Activated T-cell treated with anti-CD3 and anti-CD28 coated beads, Interleukin-2, amount 50 U/mL, for 1 hour (primary cell): ENCODE measurements at places on chromosomes 3 and 15.

DNA sequence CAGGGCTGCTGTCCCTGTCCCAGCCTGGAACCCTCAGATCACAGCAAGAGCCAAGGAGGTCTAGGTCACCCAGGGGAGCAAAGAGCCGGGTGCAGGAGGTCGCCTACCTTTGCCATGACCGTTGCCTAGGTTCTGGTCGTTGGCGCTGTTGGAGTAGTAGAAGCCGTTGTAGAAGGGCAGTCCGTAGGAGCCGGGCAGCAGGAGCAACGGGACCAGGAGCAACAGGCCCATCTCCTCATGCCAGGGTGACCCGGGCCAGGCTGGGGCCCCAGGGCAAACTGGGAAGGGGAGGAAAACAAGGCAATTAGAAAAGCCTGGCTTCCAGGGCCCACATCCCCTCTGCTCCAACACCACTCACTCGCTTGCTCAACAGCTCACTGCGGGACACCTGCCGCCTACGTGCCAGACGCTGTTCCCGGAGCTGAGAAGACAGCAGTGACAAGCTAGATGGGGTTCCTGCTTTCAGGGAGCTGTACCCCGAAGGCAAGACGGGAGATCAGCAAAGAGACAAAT, 8.2 kb downstream of the HAPLN3 start:
- no peak for DNase-seq

DNA sequence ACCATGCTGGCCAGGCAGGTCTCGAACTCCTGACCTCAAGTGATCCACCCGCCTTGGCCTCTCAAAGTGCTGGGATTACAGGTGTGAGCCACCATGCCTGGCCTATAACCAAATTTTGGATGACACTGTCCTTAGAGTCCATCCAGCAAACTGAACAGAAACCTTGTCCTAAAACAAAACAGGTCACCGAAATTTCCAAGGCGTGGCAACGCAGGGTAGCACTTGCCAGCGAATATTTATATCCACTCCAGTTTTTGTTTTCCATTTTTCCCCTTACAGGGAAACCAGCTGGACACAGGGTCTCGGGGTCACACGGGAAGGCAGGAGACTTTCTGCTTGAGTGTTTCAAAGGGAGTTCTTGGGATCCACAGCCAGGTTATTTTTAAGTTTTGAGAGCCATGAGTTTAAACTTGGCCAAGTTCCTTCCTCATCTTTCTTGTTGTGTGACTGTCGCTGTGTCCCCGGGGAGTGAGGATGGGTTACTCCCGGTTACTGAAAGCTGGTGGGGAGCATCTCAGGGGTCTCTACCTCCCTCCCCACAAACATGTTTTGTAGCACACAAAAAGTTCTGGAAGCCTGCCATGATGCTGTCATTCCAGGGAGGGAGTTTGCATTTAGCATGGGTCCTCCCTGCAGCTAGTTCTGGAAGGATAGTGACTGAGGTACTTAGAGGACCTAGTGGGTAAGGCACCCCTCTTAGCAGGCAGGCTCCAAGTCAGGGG, 12.6 kb downstream of the LIMD1 start:
- no peak for DNase-seq

- no peak for DNase-seq
Measured at GRCh38 chr15:40562691-40563090, 2.2 kb downstream of the CCDC32 start.

DNA sequence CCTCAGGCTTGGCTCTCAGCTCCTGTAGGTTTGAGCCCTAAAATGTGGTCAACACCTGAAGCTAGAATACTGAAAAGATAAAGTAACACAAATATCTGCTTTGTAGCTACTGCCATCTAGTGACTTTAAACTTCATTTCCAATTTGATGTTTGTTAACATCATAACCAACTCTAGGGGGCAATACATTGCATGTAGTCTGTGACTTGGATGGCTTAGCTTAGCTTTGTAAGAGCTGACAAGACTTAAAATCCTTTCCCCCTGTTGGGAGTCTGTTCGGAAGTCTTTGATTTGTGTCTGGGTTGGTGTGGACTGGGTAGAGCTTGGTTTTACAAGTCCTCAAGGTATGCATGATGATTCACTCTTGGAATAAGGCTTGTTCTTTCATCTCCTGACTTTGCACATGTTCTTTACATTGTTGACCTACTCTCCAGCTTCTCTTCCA, 51.7 kb downstream of the SCN11A start:
- no peak for DNase-seq

DNA sequence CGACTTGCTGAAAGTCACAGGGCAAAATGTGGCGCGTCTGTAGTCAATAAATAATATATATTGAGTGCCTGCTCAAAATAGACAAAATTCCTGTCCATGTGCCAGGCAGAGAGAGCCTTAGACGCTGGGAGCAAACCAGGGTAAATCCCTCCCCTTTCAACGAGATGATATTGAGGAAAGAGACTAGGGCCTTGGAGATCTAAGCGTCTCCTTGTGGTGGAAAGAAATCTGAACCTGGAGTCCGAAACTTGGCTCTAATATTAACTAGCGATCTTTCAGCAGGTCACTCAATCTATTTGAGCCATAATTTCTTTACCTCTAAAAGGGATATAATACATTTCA, 348 bp upstream of the DPP8 start:
- DNase-seq, result no peak

GRCh38 chr3:175392653-175393052, 533.5 kb downstream of the NAALADL2 start:
- DNase-seq, result no peak

DNA sequence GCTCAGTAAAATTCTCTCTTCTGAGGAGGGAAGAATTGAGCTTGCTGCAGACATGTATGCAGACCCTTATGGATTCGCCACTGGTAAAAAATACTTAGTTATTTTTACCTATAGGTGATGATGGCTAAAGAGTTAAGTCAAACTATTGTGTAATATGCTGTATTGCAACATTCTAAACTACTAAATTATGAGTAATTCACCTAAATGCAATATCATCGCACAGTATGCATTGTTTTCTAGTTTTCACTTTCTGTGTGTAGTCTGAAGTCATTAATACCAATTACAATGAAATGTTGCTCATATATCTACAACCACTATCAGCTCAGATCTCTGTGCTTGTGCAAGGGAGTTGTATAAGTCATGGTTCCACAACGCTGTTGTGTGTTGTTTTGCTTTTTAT, 48.7 kb upstream of the ROBO2 start:
- no peak for DNase-seq

GRCh38 chr3:97821287-97821773, 481 bp upstream of the CRYBG3 start:
- no peak for DNase-seq

DNA sequence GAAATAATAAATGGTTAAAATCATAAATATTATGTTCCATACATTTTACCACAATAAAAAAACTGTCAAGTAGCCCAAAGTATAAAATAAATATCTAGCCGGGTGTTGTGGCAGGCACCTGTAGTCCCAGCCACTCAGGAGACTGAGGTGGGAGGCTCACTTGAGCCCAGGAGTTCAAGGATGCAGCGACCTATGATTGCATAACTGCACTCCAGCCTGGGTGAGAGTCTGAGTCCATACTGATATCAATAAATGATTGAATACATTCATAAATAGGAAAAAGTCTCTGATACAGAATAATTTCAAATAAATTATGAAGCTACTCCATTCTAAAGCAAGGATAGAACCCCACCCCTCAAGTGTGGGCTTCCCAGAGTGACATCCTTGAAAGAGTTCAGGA, 68.5 kb upstream of the GATA2 start:
- no peak for DNase-seq

- no peak for DNase-seq
Measured at GRCh38 chr15:78715930-78716329, 74.9 kb upstream of the CHRNB4 start.

GRCh38 chr3:194396539-194396858, 2.6 kb downstream of the GP5 start:
- no peak for DNase-seq

- DNase-seq, result no peak
Measured at GRCh38 chr3:184486614-184487013, 75.0 kb upstream of the EPHB3 start.

GRCh38 chr15:59438625-59439290, 772 bp downstream of the FAM81A start:
- DNase-seq, result no peak

GRCh38 chr15:82058026-82058425, 12.2 kb upstream of the MEX3B start:
- DNase-seq, result no peak

DNA sequence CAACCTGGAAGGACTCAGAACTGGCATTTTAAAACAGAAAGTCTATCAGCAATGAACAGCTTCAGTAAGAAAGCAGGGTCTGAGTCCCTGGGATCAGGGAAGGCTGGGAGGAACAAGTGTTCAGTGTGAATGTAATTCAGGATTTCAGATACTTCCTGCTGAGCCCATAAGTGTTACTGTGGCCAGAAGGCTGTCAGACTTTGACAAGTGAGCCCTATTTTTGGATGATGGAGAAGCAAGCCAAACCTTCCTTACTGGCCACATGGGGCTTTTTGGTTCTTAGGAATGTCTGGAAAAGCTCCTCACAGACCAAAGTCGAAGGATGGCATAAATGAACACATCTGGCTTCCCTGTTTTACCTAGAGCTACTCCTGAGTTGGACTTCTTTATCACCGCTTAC, 157.2 kb downstream of the BBX start:
- no peak for DNase-seq

- no peak for DNase-seq
Measured at GRCh38 chr3:172260381-172260780, 187.9 kb downstream of the GHSR start.

DNA sequence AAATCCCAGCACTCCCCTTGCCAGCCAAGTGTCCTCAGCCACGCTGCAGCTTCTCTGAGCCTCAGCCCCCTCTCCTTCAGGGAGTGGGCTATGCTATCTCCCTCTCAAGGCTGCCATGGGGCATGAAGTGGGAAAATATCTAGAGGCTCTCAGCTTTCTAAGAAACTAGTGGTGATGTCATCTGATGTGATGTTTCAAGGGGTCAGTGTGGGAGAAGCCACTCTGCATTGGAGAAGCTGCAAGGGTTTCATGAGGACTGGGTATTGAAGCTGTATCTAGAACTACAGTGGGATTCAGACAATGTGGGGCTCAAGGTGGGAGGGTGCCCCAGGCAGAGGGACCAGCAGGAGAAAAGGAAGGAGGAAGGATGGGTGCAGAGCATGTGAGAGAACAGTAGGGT, 210.2 kb downstream of the TLE3 start:
- DNase-seq, result no peak

- no peak for DNase-seq
Measured at GRCh38 chr3:138186221-138186620, 880 bp upstream of the ARMC8 start.

DNA sequence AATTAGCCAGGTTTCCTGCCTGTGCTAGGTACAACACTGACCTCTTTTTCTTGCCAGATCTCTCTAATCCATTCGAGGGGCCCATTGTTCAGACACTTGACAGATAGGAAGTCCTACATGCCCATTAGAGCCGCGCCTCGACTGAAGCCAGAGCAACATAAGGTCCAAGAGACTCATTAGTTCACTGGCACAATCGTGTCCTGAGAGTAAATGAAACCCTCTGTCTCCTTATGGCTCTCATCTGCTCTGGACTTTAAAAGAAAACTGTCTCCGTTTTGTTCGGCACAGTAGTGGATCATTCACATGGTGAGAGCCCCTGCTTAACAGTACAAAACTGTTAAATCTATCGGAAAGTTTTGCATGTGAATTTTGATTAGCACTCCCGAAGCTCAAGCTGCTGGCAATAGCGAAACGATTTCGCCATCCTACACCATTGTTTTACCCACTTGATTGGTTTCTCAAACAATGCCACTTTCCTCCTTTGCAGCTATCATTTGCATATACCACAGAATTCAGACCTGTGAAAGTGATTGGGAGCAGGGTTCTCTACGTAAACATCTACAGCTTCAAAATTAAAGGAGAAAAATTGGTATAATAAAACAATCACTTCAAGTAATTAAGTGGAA, 19.0 kb upstream of the C15orf61 start:
- DNase-seq, result no peak

DNA sequence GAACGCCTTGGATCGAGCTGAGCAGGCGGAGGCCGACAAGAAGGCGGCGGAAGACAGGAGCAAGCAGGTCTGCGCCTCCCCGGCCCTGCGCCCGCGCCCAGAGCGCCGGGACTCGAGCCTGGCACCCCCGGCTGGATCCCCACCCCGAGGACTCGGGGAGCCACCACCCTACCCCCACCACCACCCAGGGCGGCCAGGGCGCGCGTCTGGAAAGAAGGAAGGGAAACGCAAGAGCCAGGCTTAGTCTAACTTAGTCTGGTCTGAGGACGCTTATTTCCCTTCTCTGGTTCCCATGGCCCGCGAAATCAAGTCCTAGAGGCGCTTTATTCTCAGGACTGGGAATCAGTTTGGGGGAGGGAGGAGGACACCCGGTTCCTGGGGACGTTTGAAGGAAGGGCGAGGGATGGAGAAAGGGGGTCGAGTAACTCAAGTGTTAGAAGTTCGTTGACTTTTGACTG, 359 bp downstream of the TPM1 start:
- DNase-seq, result no peak

- DNase-seq, result no peak
Measured at GRCh38 chr15:55372701-55373440, 35.3 kb downstream of the CCPG1 start.

GRCh38 chr3:128993461-128994172, at the start of gene CFAP92:
TSS of gene CFAP92 (minus strand) at chr3:128994076. CDS start at chr3:128993304, 772 bp downstream.
- peak; percentile 94 for DNase-seq

DNA sequence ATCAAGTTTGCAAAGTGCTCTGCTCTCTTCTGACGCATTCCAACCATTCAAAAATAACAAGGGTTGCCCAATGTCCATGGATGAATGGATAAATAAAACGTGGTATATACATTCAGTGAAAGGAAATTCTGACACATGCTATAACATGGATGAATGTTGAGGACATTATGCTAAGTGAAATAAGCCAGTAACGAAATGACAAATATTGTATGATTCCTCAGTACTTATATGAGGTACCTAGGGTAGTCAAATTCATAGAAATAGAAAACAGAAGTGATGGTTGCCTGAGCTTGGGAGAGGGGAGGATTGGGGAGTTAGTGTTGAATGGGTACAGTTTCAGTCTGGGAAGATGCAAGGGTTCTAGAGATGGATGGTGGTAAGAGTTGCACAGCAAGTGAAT, 33.9 kb downstream of the SH3BP5 start:
- DNase-seq, result no peak

DNA sequence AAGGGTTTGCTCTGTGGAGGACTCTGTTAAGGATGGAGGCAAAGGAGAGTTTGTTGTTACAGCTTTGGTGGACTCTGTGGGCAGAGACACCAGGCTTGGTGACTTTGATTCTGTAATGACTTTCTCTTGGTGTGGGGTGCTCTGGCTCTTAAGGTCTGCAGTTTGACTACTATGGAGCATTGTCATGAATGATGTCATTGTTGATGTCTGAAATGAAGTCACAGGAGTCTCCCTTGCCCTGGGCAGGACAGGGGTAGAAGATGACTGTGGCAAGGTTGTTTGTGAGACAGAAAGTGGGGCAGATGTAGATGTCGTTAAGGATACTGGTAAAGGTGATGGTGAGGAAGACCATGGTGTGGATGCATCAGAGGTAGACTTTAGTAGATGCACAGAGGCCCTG, 42.7 kb downstream of the HEG1 start:
- no peak for DNase-seq

DNA sequence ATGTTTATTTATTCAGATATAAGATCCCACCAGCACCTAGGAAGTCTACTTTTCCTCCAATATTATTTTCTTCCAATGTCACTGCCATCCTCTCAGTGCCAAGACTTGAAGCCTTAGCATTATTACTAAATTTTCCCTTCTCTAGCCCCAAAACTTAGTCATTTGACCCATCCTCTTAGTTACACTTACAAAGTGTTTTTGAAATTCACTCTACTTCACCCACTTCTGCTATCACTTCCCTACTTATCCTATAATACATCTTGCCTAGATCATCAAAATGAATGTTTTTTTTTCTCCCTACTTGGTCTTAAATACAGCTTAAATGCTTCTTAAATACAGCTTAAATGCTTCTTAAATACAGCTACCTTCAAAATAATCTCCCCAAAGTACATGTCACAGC, 376.6 kb downstream of the RSL24D1 start:
- no peak for DNase-seq
